A549 (cell line): ENCODE measurements at places on chromosomes 4 and X. TPM values are rescaled to one million over a fixed set of nuclear protein-coding genes. Genes with fewer than 3 reads are reported as not detected.

MTTP gene
- 0.03 TPM in 1 of 3 replicates, not detected in the others for polyA plus RNA-seq

AVPR2 gene
- 0.05 TPM in 1 of 3 replicates, not detected in the others for polyA plus RNA-seq

TMEM144 gene
- 3.9 to 5.3 TPM (median 4.4 TPM) in 3 replicates for polyA plus RNA-seq

GABRG1 gene
- not detected in 3 replicates for polyA plus RNA-seq

UBL4A gene
- polyA plus RNA-seq = 34.6 to 37.7 TPM (median 36.9 TPM) in 3 replicates

SLC16A2 gene
- 17.9 to 22.3 TPM (median 19.2 TPM) in 3 replicates for polyA plus RNA-seq

NLGN4X gene
- polyA plus RNA-seq = 0.06 TPM in 1 of 3 replicates, not detected in the others

PCDH19 gene
- 0.01 TPM in 3 replicates for polyA plus RNA-seq

MAGEE1 gene
- 4.7 to 5.7 TPM (median 5.4 TPM) in 3 replicates for polyA plus RNA-seq

RGN gene
- polyA plus RNA-seq = 0.28 TPM in 1 of 3 replicates, not detected in the others

HEPH gene
- 0.08 TPM in 1 of 3 replicates, not detected in the others for polyA plus RNA-seq

OPRPN gene
- polyA plus RNA-seq = not detected in 3 replicates

CENPE gene
- 5.4 to 8.5 TPM (median 6.3 TPM) in 3 replicates for polyA plus RNA-seq

FGFBP2 gene
- polyA plus RNA-seq = not detected in 3 replicates

EDA gene
- polyA plus RNA-seq = 0.16 to 0.26 TPM (median 0.20 TPM) in 3 replicates

TCEAL3 gene
- 18.8 to 24.0 TPM (median 23.9 TPM) in 3 replicates for polyA plus RNA-seq

PDCL2 gene
- not detected in 3 replicates for polyA plus RNA-seq

RAB41 gene
- polyA plus RNA-seq = not detected in 3 replicates

PDE6B gene
- 0.03 TPM in 1 of 3 replicates, not detected in the others for polyA plus RNA-seq

GPR119 gene
- polyA plus RNA-seq = not detected in 3 replicates

MAOB gene
- polyA plus RNA-seq = 0.05 to 0.09 TPM (median 0.05 TPM) in 3 replicates

NLRP2B gene
- not detected in 3 replicates for polyA plus RNA-seq

UNC5C gene
- polyA plus RNA-seq = not detected in 3 replicates

ESX1 gene
- polyA plus RNA-seq = 0.05 TPM in 1 of 3 replicates, not detected in the others

KIAA1210 gene
- not detected in 3 replicates for polyA plus RNA-seq

GPR173 gene
- polyA plus RNA-seq = not detected in 3 replicates

PHOX2B gene
- polyA plus RNA-seq = not detected in 3 replicates

DDX3X gene
- polyA plus RNA-seq = 341 to 390 TPM (median 371 TPM) in 3 replicates

FGA gene
- polyA plus RNA-seq = 6.6 to 10.2 TPM (median 9.0 TPM) in 3 replicates

MAOA gene
- 0.34 to 0.44 TPM (median 0.35 TPM) in 3 replicates for polyA plus RNA-seq

PDZD4 gene
- polyA plus RNA-seq = 2.3 to 3.0 TPM (median 2.4 TPM) in 3 replicates
